ENCODE measurements at places on chromosomes 12 and 14. TPM values are rescaled to one million over a fixed set of nuclear protein-coding genes. Genes with fewer than 3 reads are reported as not detected.

CCDC177 gene
- total RNA-seq = not detected

BIN2 gene
- total RNA-seq = 3.9 TPM

DNA sequence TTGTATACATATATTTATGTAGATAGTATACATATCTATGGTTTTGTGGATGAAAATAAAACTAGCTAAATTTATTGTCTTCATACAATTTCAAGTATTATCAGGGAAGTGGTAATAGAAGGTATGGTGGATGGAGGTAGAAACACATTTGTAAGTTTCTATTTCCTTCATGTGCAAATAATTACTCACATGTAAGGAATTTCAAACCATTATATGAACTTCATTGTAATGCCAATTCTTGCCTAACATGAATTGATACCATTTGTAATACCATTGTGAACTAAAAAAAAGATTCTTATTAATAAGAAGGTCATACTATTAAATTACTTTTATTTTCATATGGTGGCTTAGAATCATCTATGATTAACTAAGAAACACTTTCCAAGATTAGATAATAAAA, 20.1 kb upstream of the PPFIA2 start:
- DNase-seq = no peak
- no peaks in the 10 kb centered on the region for H3K4me1 ChIP-seq
- no peaks in the 10 kb centered on the region for H3K27me3 ChIP-seq
- H3K27ac ChIP-seq = no peak overlapping the region

- no peaks in the 10 kb centered on the region for H3K36me3 ChIP-seq
- no peak for DNase-seq
- no peak overlapping the region for H3K4me3 ChIP-seq
Observed at GRCh38 chr14:39641224-39641623, 209.0 kb upstream of the FBXO33 start.

- no peaks in the 10 kb centered on the region for H3K4me1 ChIP-seq
- DNase-seq = no peak
- no peak overlapping the region for H3K4me3 ChIP-seq
- no peaks in the 10 kb centered on the region for H3K36me3 ChIP-seq
- no peak overlapping the region for H3K27ac ChIP-seq
Observed at GRCh38 chr14:88841741-88842140, 17.3 kb downstream of the TTC8 start.

- no peaks in the 10 kb centered on the region for H3K36me3 ChIP-seq
- no peak for DNase-seq
- H3K4me3 ChIP-seq = no peak overlapping the region
- H3K27ac ChIP-seq = no peak overlapping the region
- no peaks in the 10 kb centered on the region for H3K27me3 ChIP-seq
Observed at GRCh38 chr12:102169922-102170621, 27.6 kb downstream of the PMCH start.

- H3K36me3 ChIP-seq = no peaks in the 10 kb centered on the region
- H3K27ac ChIP-seq = no peak overlapping the region
- H3K4me1 ChIP-seq = peaks cover 28% of the 10 kb centered on the region
- H3K27me3 ChIP-seq = no peaks in the 10 kb centered on the region
Observed at GRCh38 chr12:5060958-5061357, 17.3 kb downstream of the KCNA5 start.

GRCh38 chr14:99772371-99773283, 20.6 kb upstream of the EML1 start:
- no peak overlapping the region for H3K27ac ChIP-seq
- H3K4me3 ChIP-seq = no peak overlapping the region
- no peak for DNase-seq

TAS2R9 gene
- not detected for total RNA-seq

USP44 gene
- total RNA-seq = 0.88 TPM

DNA sequence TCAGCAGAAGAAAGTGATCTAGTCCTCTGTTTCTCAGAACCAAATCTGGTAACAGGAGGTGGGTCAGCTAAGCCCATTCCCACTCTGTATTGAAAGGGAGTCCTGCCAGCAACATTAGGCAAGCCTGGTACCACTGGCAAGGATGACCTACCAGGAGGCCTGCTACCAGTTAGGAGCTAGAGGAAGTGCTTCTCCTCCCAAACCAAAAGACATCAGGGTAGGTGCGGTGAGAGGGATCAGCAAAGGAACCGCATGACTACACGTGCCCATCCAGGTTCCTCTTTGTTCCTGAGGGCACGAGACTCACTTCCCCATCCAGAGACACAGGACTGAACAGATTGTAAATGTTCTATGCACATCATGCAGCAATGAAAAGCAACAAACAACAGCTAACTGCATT, 2.8 kb downstream of the KLRC4 start:
- H3K27ac ChIP-seq = no peak overlapping the region
- DNase-seq = peak; percentile 9
- H3K4me3 ChIP-seq = no peak overlapping the region

- DNase-seq = peak; percentile 76
- H3K27me3 ChIP-seq = no peaks in the 10 kb centered on the region
- peaks cover 45% of the 10 kb centered on the region for H3K4me1 ChIP-seq
- peak overlapping the region; percentile 89 for H3K4me3 ChIP-seq
- H3K27ac ChIP-seq = peak overlapping the region; percentile 99
- H3K36me3 ChIP-seq = peaks cover 14% of the 10 kb centered on the region
Observed at GRCh38 chr12:10213168-10214135, 775 bp downstream of the GABARAPL1 start.

- DNase-seq = no peak
- no peaks in the 10 kb centered on the region for H3K27me3 ChIP-seq
- H3K36me3 ChIP-seq = no peaks in the 10 kb centered on the region
- no peak overlapping the region for H3K4me3 ChIP-seq
Observed at GRCh38 chr14:65461730-65462129, 49.2 kb downstream of the FUT8 start.

BEGAIN gene
- total RNA-seq = 1.2 TPM

GRCh38 chr14:52266782-52267181, 716 bp upstream of the PTGDR start:
- peak overlapping the region; percentile 72 for H3K27ac ChIP-seq
- H3K36me3 ChIP-seq = no peaks in the 10 kb centered on the region
- DNase-seq = no peak

DNA sequence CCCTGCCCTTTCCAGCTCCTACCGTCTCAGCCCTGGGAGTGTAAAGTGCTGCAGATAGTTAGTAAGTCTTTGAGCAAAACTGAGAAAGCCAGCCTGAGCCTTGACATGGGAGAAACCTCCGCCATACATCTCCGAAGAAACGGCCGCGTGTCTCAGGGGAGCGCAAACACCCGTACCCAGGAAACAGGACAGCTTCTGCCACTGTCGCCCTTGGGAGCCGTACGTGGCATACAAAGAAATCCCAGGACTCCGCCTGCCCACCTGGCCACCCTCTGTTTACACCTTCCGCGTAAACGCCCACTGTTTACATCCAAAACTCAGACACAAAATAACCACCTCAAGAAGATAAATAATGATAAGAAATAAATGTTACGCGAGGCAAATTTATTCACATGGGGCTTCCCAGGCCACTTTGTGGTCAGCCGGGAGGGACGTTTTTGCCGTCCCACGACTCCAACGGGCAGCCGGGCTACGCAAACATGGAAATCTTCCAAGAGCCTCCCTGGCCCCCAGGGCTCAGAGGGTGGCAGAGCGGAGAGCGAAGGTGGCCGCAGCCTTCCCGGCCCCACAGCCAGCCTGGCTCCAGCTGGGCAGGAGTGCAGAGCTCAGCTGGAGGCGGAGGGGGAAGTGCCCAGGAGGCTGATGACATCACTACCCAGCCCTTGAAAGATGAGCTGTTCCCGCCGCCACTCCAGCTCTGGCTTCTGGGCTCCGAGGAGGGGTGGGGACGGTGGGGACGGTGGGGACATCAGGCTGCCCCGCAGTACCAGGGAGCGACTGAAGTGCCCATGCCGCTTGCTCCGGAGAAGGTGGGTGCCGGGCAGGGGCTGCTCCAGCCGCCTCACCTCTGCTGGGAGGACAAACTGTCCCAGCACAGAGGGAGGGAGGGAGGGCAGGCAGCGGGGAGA, at the start of gene BDKRB2:
Gene BDKRB2 (plus strand): TSS at position 689 of the 908 bp plus-strand sequence. CDS start 32,269 bp downstream, outside the sequence.
- peak; percentile 24 for DNase-seq
- H3K36me3 ChIP-seq = no peaks in the 10 kb centered on the region
- peak within 1 kb of the TSS; percentile 17 for H3K27ac ChIP-seq

DNA sequence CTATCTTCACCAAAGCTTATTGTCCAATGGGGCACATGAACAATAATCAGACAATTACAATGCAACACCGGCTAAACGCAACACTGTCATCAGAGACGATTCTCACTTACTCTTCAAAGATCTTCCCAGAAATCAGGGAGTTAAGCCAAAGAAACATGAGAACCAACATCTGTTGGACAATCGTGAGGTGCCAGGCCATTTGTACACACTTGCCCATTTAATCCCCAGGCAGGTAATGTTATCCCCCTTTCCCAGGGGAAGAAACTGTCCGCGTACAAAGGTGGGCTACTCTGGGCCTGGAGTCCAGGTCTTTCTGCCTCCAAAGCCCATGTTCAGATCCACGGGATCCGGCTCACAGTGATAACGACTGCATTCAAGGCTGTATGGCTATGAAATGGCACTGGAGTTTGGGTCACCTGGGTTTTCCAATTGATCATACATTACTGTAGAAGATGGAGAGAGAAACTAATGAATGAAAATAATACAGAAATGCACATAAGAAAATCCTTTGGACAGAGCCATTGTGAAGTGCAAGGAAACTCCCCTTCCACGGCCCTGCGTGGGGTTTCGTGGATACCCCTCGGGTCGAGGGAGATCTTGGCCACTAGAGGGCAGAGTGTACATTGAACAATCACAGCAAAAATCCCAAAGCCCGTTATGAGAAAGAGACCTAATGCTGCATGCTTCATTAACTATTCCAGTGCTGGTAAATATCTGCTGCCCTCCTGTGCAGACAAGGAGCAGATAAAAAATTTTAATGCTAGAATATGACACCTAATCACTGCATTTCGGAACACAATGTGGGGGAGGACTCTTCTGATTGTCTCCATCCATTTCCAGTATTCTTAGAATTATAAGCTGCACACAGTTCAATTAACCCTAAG, 111.4 kb downstream of the EGLN3 start:
- H3K36me3 ChIP-seq = no peaks in the 10 kb centered on the region
- DNase-seq = peak; percentile 25
- H3K27me3 ChIP-seq = no peaks in the 10 kb centered on the region
- no peak overlapping the region for H3K4me3 ChIP-seq
- no peak overlapping the region for H3K27ac ChIP-seq

- no peaks in the 10 kb centered on the region for H3K27me3 ChIP-seq
- no peaks in the 10 kb centered on the region for H3K4me1 ChIP-seq
- no peak for DNase-seq
- no peak overlapping the region for H3K4me3 ChIP-seq
Observed at GRCh38 chr14:96580566-96580965, 78.4 kb downstream of the PAPOLA start.

GRCh38 chr14:29271669-29272068, 505.1 kb downstream of the FOXG1 start:
- no peak overlapping the region for H3K4me3 ChIP-seq
- no peaks in the 10 kb centered on the region for H3K36me3 ChIP-seq
- no peak overlapping the region for H3K27ac ChIP-seq
- H3K4me1 ChIP-seq = no peaks in the 10 kb centered on the region

DNA sequence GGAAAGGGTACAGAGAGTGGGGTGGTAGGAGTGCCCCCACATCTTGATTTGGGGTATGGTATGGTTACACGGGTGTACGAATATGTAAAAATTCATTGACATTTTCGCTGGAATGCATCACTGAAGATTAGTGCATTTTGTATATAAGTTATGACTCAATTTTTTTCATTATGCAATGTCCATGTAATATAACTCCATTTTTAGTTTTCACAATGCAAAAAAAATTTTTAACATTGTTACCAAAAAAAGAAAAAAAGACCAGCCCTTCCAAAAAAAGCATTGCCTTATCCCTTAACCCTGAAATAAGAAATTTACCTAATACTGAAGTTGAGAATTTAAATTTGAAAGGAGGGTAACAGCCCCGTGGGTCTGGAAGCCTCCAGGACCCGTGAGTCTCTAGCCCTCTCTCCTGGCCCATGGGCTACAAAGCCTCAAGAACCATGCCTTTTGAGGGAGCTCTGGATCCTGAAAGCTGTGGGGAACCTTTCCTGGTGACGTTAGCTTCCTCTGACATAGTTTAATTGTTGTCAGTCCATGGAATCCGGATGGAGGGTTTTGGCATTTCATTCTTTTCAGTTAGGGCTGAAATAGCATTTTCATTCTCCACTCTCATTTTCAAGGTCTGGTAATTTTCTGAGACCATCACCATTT, 55.6 kb upstream of the ACTN1 start:
- H3K27me3 ChIP-seq = no peaks in the 10 kb centered on the region
- no peak overlapping the region for H3K4me3 ChIP-seq
- no peak overlapping the region for H3K27ac ChIP-seq
- peaks cover 24% of the 10 kb centered on the region for H3K4me1 ChIP-seq

DNA sequence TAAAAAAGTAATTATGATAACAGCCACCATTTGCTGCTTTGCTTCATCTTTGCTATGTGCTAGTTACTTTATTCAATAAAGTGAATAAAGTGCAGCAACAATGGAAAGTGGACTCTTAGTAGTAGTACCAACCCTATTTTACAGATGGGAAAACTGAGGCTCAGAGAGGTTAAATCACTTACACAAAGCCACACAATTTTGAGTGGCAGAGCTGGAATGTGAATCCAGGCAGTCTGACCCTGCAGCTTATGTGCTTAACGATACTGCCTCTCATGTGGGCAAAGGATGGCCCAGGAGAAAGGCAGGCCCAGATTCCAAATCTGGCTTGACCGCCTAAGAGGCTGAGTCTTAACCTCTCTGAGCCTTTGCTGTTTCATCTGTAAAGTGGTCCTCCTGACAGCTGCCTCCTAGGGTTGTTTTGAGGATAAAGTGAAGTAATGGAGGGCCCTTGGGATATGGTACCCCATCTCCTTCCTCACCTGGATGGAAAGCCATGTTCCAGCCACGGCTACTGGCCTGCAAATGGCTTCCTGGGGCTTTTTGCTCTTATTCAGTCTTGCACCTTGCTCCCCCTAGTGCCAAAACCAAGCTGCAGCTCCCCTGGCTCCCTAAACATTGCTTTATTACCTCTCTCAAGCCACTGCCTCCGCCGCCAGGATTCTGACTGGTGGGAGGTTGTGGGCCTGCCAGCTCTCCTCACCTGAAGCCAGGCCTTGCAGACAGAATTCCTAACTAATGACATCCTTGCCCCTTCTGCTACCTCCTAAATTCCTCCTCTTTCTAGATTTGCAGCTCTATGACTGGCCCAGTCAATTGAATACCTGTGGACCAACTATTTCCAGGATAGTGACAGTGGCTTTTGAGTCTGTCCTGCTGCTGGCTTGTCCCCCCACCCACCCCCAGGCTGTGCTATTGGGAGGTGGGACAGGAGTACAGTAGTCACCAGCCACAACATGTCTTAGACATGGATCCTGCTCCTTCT, 283.3 kb upstream of the PWP1 start:
- no peak overlapping the region for H3K4me3 ChIP-seq
- no peaks in the 10 kb centered on the region for H3K4me1 ChIP-seq
- no peaks in the 10 kb centered on the region for H3K27me3 ChIP-seq

SLC6A15 gene
- not detected for total RNA-seq
